Bronchus fibroblast of lung (primary cell): ENCODE measurements at places on chromosomes 5 and 9. TPM values are rescaled to one million over a fixed set of nuclear protein-coding genes. Genes with fewer than 3 reads are reported as not detected.

Gene MYORG
- total RNA-seq = 1.2 and 1.3 TPM in 2 replicates

Gene CA9
- 0.74 and 0.84 TPM in 2 replicates for total RNA-seq

Gene TNFSF15
- total RNA-seq = under 0.01 and 0.17 TPM in 2 replicates

Gene IRX1
- total RNA-seq = not detected in 2 replicates

Gene NFIL3
- 22.0 and 24.4 TPM in 2 replicates for total RNA-seq

Gene CCDC69
- 2.1 and 2.4 TPM in 2 replicates for total RNA-seq

Gene TRUB2
- total RNA-seq = 11.1 and 15.5 TPM in 2 replicates

Gene TAF11L10
- total RNA-seq = not detected in 2 replicates

Gene PCDHGA11
- total RNA-seq = 10.9 and 11.6 TPM in 2 replicates

Gene CARTPT
- total RNA-seq = not detected in 2 replicates
